ENCODE measurements at places on chromosomes 6 and 20.

DNA sequence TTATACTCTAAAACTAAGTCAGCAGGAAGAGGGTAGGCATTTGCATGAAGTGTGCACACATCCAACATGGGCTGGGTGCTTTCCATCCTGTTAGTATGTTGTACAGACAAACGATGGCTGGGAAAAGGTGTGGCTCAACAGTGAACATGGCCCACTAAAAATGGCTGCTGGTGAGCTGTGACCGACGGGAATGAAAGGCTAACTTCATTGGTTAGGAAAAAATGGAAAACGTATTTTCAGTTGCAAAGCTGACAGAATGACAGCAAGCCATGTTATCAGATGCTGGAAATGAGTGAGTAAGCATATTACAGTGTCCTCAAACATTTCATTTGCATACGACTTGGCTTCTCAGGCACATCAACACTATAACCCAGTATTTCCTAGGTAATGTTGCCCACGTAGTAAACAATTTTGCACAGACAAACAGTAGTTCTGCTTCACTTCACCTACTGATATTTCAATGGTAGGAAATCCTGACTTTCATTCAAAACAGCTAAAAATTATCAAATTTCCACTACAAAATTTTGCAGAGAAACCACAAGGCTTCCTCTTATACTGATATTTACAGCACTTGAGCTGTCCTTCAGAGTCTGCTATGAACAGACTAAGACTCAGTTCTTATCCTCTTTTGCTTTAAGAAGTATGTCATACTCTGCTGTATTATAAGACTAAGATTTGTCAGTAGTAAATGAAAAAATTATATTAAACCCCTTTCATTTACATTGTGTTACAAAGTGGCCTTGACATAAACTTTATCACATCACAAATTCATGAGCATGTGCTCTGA lies 98.9 kb downstream of the IRF4 start:
- DNase-seq, result no peak

- no peak for DNase-seq
These were observed 495.6 kb upstream of the MAN1A1 start for GRCh38 chr6:119845161-119845560.

- DNase-seq, result no peak
These were observed 538.6 kb upstream of the JARID2 start for GRCh38 chr6:14707276-14707675.

- no peak for DNase-seq
These were observed 172.2 kb upstream of the CENPW start for GRCh38 chr6:126167726-126168125.

DNA sequence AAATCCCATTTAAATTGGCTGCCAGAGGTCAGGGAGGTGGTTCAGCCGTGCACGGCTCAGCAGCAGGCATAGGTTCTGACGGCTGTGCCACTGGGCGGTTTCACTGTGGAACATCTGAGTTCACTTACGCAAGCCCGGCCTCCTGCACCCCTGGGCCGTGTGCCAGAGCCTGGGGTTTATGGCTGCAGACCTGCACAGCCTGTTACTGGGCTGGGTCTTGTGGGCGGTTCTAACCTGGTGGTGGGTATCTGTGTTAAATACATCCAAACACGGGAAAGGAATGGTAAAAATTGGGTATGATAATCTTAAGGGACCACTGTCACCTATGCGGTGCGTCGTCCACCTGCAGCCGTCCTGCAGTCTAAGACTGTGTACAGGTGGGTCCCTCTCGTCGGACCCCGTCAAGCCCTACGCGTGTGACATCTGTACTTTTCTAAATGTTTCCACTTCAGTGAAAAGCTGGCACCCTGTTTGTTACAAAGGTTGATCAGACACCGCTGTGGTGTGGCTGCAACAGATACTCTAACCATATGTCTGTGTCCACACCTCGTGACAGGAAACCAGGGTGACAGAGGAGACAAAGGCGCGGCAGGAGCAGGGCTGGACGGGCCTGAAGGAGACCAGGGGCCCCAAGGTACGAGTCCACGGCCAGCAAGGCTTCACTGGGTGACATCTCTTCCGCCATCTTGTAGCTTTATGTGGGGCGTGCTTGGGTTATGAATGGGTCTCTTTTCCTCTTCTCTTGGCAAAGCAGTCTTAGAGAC lies 21.5 kb downstream of the COL9A3 start:
- DNase-seq, result no peak

DNA sequence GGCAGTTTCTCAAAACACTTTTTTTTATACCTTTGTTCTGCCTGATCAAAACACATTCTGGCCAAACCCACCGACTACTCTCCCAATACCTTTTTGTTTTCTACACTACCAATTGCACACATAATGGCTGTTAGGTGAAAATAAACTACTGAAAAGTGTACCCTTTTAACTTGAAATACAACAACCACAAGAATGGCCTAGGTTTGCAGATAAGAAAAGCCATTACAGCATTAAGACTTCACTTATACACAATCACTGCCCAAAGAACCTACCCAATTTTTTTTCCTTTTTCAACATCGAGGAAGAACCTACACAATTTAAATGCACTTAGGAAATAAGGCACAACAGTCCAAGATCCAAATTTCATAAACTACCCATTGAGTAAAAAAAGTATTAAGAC lies 1.8 kb downstream of the SEC63 start:
- DNase-seq, result no peak

DNA sequence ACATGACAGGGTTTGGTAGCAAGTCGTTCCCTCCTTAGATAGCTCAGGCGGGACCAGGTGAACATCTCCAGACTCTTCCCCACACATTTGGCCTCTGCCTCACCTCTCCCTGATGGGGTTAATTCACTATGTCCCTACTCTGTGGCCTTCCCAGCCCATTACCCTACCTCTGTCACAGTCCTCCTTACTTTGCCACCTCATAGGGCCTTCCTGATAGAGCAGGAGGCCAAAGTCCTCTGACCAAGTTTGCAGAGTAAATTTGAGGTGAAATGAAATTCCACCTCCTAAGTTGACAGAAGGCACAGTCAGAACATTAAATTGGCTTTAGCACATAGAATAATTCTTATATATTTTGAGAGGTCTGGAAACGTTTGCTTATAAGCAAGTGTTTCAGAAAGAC lies 53.1 kb upstream of the ARMC2 start:
- no peak for DNase-seq

DNA sequence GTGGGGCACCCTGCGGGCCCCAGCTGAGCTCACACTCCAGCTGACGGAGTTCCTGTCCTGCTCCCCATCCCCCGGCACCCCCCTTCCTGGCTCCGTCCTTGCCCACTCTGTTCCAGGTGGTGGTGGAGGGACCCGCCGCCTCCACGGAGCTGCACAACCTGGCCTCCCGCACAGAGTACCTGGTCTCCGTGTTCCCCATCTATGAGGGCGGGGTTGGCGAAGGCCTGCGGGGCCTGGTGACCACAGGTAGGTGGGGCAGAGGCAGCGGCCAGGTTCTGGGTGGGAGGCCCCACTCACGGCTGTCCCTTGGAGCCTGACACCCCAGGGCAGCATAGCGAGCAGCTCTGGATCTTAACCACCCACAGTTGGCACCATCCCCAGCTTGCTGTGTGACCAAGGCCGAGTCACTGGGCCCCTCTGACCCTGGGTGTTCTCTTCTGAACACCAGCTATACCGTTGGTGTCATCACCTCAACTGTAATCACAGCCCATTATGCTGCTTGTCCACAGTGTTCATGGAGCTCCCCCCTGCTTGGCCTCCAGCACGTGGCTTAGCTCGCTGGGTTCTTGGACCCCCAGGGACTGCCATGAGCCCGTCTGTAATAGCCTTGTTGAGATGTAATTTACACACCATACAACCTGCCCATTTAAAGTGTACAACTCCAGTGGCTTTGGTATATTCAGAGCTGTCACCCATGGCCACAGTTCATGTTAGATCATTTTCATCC lies 17.4 kb downstream of the COL20A1 start:
- no peak for DNase-seq

GRCh38 chr20:13581451-13581850 lies 57.3 kb downstream of the TASP1 start:
- no peak for DNase-seq

DNA sequence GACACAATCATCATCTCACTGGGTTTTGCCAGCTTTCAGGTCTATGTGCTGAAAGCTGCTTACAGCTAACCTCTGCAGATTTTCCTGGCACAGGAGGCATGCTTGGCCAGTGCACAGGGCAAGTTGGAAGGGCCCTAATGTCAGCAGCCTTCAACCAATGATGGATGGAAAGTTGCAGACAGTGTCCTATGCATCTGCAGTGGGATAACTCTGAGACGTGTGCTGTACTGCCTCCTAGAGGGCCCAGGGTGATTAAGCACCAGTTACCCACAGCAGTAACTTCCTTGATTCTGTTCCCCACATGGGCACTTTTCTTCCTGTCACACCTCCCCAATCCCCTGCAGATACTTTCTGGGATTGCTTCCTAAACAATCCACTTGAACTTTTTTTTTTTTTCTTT lies 38.6 kb downstream of the OVOL2 start:
- no peak for DNase-seq

- DNase-seq, result no peak
These were observed 50.3 kb upstream of the GFRAL start for GRCh38 chr6:55276745-55277530.

GRCh38 chr6:44202332-44202971 lies 14.3 kb upstream of the MYMX start:
- DNase-seq, result no peak

GRCh38 chr6:152136449-152136825 lies 329.0 kb downstream of the ESR1 start:
- no peak for DNase-seq

GRCh38 chr6:42520786-42521607 lies 42.8 kb upstream of the UBR2 start:
- no peak for DNase-seq

DNA sequence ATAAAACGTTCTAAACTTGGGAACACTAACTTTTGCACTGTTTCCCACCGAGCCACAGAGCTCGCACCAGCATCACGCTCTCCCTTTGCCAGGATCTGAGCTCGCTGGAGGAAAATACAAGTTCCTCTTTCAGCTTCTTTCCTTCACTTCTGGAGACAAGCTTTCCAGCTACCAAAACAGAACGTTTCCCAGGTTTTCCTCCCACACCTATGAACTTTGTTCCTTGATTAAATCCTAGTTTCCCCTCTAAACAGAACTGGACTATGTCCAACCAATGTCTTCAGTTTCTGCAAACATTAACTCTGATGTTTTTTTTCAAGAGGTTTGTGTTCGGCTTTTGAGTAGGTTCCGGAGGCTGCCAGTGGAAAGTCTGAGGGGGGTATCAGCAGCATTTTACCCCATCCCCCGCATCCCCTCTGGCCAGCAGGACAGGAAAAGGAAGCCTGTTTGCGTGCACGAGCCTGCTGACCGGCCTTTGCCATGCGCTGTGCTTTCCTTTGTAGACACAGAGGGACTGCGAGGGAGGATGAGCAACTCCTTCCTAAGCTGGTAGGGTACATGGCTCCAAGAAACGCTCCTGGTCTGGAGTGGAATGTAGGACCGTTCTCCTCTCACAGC lies 135.5 kb downstream of the LY86 start:
- DNase-seq, result no peak

GRCh38 chr6:117481926-117482239 lies 591 bp upstream of the DCBLD1 start:
- no peak for DNase-seq

GRCh38 chr6:122666418-122666817 lies 56.2 kb downstream of the PKIB start:
- no peak for DNase-seq

GRCh38 chr6:7108964-7109836 lies 1.4 kb downstream of the RREB1 start:
- peak; percentile 20 for DNase-seq

DNA sequence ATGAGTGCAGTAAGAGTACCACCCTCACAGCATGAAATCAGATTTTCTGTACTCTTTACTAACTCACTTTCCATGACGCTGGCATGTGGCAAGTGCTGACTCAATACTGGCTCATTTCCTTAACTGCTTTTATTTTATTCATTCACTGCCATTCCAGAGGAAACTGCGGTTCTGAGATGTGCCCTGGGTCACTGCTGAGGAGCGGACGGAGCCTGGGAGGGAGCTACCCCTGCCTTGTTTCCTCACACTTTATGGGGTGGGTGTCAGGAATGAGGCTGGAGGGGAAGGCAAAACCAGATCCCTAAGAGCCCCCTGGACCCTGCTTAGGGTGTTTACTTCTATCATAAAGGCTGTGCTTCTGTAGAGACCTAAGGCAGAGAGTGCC lies 14.4 kb downstream of the NT5E start:
- no peak for DNase-seq

- no peak for DNase-seq
These were observed 263.4 kb downstream of the ARHGAP18 start for GRCh38 chr6:129446272-129447197.

DNA sequence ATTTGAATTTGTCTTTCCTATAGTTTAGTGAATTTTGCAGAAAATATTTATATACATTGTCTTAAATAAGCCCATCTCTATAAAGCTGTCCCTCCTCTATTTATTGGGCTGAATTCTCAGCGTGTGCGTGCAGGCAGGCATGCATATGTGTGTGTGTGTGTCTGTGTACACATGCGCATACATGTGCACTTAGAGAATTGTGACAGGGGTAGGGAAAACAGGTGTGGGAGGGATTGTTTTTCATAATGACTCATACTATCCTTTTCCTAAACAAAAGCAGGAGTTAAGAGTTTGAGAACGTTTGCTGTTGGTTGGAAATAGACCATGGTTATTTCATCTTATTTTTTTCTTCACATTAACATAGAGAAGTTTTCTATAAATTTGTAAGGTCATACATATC lies 43.4 kb upstream of the FABP7 start:
- no peak for DNase-seq

- DNase-seq, result no peak
These were observed 10.4 kb upstream of the RNF182 start for GRCh38 chr6:13914351-13914750.

DNA sequence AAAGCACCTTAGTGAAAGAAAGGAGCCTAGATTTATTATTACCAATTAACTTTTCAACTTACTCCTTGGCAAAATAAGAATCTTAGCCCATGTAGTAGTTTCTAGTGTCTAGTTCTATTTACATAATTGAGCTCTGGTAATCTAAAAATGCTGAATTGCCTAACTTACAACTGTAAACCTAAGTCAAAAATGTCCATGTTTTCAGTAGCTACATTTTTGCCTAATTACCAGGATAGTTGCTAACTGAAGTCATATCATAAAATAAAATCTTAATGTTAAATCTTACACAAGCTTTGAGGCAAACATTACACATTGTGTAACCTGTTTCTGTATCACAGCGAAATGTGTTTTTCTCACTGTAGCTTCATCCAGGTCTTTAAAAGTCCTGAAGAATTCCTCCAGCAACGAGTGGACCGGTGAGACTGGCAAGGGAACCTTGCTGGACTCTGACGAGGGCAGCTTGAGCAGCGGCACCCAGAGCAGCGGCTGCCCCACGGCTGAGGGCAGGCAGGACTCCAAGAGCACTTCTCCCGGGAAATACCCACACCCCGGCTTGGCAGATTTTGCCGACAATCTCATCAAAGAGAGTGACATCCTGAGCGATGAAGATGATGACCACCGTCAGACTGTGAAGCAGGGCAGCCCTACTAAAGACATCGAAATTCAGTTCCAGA lies 7.6 kb upstream of the CLDN20 start:
- no peak for DNase-seq
